ENCODE measurements at places on chromosomes 1 and 21. TPM values are rescaled to one million over a fixed set of nuclear protein-coding genes. Genes with fewer than 3 reads are reported as not detected.

DNA sequence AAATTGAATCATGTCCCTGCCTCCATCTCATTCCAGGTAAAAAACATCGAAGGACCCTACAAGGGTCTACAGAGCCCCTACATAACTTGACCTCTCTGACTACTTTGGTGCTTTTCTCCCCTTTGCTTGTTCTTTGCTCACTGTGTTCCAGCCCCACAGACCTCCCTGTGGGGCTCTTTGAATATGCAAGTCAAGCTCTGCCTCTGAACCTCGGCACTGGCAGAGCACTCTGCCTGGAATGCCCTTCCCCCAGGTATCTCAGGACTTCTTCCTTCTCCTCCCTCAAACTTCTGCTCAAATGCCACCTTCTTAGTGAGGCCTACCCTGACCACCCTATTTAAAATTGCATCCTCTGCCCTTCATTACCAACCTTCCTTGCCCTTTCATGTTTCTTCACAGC is 87.8 kb upstream of the CD34 start:
- H3K27ac ChIP-seq, result no peak overlapping the region
- H3K36me3 ChIP-seq, result no peaks in the 10 kb centered on the region
- peak; percentile 25 for DNase-seq
- no peak overlapping the region for H3K4me3 ChIP-seq
- no peaks in the 10 kb centered on the region for H3K27me3 ChIP-seq

- peak; percentile 23 for DNase-seq
- no peak overlapping the region for H3K27ac ChIP-seq
Observed at GRCh38 chr1:160377585-160378206, 10.8 kb downstream of the NHLH1 start.

DYRK1A gene
- 82.9 TPM for total RNA-seq

PWP2 gene
- 59.2 TPM for total RNA-seq

FCRL5 gene
- total RNA-seq, result 2.8 TPM

RNU1-3 gene
- total RNA-seq, result under 0.01 TPM
